ENCODE measurements at places on chromosomes 16 and 17.

DNA sequence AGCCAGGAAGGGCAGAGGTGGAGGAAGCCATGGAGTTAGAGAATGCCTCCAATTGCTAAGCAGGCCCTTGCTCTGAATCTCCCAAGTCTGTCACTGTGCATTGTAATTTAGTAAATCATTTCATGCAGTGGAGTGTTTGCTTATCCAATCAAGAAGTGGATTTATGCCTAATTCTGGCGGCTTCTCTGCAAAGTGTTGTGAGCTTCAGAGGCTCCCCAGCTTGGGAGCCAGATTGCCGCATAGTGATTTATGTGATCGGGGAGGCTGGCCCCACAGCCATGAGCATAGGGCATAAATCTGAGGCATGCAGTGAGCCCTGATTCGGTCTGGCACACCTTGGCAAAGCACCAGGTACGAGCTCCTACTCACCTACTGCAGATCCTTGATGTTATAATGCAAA lies 520.8 kb downstream of the HS3ST4 start:
- DNase-seq, result no peak

DNA sequence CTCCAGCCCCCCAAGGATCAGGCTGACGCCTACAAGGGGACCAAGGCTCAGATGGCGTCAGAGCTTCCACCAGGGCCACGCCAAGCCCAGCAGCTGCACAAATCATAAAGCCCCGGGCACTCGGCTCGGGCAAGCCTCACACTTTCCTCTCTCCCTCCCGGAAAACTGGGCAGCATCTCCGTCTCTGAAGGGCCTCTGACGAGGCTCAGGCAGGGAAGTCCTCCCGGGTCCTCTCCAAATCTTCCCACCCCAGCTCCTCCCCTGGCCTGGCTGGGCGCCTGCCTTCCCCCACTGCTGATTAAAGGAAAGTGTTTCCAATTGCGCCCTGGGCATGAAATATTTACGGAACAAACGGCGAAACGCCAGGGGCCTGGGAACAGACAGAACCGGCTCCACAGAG lies 38.5 kb downstream of the PIEZO1 start:
- no peak for DNase-seq

GRCh38 chr17:46038414-46038813 lies 39.4 kb downstream of the STH start:
- DNase-seq, result no peak

GRCh38 chr17:59972778-59973177 lies 8.2 kb upstream of the RNFT1 start:
- no peak for DNase-seq

DNA sequence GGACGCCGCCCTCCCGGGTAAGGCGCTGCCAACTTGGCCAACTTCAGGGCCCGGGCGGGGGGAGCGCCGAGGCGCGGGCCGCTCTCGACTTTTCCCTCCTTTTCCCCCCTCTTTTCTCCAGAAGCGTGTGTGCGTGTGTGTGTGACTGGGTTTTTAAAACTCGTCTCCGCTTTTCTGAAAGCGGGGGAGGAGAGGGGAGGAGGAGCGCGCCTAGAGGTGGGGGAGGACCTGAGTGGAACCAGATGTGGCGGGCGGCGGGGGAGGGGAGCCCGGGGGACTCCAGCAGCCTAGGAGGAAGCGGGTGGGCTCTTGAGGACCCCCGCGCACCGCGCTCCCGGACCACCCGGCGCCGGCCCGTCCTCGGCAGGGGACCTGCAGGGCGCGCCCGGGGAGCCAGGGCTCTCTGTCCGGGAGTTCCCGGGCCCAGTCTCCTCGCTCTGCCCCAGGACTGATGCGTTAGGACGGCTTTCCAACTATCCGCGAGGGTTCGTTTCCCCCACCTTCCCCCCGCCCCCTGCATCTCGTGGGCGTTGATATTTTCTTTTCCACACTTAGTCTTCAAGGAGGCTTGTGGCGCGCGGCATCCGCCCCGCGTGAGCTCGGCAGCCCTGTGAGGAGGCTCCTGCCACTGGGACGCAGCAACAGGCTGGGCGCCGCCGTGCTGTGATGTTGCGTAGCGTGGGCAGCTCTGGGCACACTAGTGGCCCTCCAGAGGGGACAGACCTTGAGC lies 599 bp downstream of the MRC2 start:
- DNase-seq, result peak; percentile 58

- DNase-seq, result no peak
Measured at GRCh38 chr17:79923974-79924638, 84.9 kb upstream of the CBX4 start.

GRCh38 chr17:7947651-7948050 lies 15.6 kb downstream of the CNTROB start:
- no peak for DNase-seq

GRCh38 chr16:75566758-75567255 lies 628 bp downstream of the GABARAPL2 start:
- DNase-seq, result no peak

GRCh38 chr16:969508-970385 lies 1.0 kb downstream of the LMF1 start:
- no peak for DNase-seq

DNA sequence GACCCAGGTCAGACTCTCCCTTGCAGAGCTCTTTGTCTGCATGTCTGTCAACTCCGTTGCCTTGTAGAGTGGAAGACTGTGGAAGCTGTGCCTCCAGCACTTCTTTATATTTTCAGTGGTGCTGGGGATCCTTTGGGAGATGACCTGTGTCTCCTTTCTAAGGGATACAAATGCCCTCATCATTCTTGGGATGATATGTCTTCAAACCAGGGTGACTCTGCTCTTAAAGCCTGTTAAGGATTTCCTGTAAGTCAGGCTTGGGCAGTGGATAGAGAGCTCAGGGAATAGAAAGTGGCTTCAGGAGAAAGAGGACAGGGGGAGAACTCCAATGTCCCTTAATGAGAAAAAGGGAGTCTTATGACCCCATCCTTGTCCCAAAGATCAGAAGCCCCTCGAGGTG lies 1.5 kb downstream of the HOXB3 start:
- no peak for DNase-seq

DNA sequence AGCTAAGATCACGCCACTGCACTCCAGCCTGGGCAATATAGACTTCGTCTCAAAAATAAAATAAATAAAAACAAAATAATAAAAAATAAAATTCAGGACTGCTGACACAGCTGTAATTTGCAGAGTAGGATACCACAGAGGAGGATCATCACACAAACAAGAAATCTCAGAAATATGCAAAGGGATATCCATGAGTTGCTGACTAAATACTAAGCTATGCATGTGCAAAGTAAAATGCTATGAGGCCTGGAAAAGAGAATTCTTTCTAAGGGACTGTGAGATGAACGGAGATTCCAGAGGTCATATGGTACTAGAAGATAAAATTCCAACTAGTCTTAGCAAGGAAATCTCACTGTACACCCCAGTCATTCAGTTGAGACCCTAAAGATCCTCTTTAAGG lies 74.8 kb downstream of the SLC39A11 start:
- DNase-seq, result no peak

GRCh38 chr17:9192010-9192409 lies 170.7 kb downstream of the NTN1 start:
- no peak for DNase-seq
